ENCODE measurements at places on chromosomes 16 and 17.

DNA sequence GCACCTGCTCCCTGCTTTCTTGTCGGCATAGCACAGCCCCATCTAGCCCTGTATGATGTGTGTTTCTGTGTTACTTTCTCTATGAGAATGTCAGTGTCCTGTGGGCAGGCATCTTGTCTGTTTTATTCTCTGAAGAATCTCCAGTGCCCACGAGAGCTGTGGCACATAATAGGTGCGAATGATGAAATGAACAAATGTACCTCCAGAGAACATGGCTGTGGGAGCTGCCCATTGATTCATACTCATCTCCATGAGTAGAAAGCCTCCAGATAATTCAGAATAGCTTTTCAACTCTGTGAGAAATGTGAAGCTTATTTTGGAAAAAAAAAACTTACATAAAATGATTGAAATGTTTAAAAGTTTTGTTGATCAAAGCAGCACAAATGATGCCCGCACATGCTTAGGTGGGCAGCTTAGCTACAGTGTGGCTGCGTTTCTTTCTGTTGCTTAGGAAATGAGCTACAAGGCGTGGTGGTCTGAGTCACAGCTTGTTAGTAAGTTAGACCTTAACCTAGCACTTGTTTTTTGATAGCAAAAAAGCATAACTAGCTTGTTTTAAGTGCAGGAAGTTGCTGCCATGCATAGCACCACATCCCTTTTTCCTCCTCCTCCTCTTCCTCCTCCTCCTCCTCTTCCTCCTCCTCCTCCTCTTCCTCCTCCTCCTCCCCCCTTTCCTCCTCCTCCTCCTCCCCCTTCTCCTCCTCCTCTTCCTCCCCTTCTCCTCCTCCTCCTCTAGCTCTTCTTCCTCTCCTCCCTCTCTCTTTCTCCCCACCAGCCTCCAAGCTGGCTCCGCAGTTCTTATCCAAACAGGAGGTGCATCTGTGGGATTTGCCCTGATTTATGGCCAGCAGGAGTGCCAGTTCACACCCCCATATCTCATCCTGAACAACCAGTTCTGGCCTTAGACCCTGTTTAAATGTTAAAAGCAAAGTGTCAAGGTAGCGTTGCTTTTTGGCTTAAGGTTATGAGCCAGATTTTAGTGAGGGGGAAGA is 221.5 kb downstream of the IRF8 start:
- DNase-seq: no peak

GRCh38 chr17:75265614-75266315 is 4.1 kb downstream of the MRPS7 start:
- no peak for DNase-seq

DNA sequence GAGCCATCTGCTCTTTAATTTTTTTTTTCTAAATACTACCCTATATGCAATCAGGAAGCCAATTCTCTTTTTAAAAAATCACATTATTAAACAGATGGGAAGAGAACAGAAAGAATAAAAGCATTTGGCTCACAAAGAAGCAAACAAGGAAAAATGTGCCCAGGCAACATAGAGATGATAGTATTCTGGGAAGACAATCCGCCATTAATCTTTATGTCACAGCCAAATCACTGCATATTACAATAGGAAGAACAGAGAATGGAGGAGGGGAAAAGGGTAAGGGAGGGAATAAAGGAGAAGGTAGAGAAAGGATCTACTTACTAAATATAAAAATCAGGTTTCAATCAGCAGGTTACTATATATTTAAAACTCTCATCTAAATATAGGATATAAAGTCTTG is 34.3 kb downstream of the STAT5B start:
- DNase-seq: no peak

GRCh38 chr17:81309140-81309858 is 14.2 kb upstream of the SLC38A10 start:
- DNase-seq: no peak

- DNase-seq: no peak
Measured at GRCh38 chr16:63720848-63721247, 1401.0 kb downstream of the CDH11 start.

GRCh38 chr17:42676424-42677011 is at the start of gene PLEKHH3:
Gene PLEKHH3, minus strand, starts transcription at chr17:42676994. Its CDS starts 431 bp downstream, at chr17:42676563.
- peak; percentile 67 for DNase-seq

GRCh38 chr17:82772026-82772425 is 20.2 kb downstream of the TBCD start:
- no peak for DNase-seq

- no peak for DNase-seq
Measured at GRCh38 chr17:8598913-8599312, 31.6 kb downstream of the MYH10 start.

- DNase-seq: no peak
Measured at GRCh38 chr16:89409161-89409711, 81.1 kb downstream of the ANKRD11 start.

DNA sequence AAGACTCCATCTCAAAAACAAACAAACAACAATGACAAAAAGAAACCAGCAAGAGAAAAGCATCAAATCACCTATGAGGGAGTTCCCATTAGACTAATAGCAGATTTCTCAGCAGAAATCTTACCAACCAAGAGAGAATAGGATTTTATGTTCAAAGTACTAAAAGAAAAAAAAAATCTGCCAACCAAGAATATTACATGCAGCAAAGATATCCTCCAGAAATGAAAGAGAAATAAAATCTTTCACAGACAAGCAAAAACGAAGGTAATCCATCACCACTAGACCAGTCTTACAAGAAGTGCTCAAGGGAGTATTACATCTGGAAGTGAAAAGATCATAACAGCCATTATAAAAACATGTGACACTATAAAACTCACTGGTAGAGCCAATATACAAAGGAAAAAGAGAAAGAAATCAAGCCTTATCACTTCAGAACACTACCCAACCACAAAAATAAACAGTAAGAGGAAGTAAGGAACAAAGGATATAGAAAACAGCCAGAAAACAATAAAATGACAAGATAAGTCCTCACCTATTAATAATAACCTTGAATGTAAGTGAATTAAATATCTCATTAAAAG is 66.3 kb downstream of the STX8 start:
- no peak for DNase-seq

- DNase-seq: no peak
Measured at GRCh38 chr16:17828012-17828411, 357.3 kb upstream of the XYLT1 start.

DNA sequence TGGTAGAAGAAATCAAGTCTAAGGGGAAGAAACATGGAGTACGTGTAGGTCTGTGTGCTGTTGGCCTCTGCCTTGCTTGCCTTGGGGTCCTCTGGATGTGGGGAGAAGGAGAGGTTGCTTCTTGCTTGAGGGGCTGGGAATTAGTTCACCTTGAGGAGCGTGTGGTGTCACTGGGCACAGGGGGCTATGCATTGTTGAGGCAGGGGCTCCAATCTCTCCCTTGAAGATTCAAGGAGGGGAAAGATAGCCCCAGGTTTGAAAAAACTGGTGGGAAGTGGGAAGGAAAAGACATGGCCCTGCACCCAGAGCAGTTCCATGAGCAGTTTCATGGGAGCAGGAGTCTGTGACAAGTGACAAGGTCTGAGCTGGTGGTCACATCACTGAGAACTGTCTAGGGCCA is 103.4 kb downstream of the CYLD start:
- no peak for DNase-seq

GRCh38 chr16:88983771-88984687 is 7.0 kb upstream of the CBFA2T3 start:
- DNase-seq: no peak

GRCh38 chr16:86727632-86728031 is 149.3 kb downstream of the FOXL1 start:
- DNase-seq: no peak

DNA sequence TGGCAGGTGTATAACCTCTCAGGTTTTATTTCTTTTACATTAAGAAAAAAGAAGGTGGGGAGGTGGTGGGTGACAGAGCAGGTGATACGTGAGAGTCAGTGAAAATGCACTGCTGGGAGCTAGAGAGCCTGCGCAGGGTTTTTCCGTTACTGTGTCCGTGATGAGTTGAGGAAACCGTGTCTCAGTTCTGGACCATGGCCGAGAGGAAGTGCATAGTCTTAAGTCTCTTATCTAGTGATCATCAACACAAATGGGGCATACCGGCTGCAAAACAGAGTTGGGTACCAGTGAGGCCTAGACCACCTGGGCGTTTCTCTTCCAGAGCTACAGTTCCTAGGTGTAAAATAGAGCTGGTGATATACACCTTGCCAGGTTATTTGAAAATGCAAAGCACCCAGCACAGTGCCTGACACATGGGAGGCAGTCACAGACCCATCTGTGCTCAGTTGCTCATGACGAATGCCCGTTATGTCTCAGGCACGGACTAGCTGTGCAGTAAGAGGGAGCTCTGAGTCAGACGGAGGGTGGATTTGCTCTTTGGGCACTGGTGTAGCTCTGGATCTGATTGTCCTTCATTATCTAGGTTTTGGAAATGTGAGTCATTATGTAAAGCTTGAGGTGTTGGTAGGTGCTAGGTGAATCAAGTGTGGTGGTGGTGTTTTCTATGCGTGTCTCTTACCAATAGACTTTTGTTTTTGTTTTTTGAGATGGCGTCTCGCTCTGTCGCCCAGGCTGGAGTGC is 60.9 kb downstream of the RPTOR start:
- DNase-seq: no peak

DNA sequence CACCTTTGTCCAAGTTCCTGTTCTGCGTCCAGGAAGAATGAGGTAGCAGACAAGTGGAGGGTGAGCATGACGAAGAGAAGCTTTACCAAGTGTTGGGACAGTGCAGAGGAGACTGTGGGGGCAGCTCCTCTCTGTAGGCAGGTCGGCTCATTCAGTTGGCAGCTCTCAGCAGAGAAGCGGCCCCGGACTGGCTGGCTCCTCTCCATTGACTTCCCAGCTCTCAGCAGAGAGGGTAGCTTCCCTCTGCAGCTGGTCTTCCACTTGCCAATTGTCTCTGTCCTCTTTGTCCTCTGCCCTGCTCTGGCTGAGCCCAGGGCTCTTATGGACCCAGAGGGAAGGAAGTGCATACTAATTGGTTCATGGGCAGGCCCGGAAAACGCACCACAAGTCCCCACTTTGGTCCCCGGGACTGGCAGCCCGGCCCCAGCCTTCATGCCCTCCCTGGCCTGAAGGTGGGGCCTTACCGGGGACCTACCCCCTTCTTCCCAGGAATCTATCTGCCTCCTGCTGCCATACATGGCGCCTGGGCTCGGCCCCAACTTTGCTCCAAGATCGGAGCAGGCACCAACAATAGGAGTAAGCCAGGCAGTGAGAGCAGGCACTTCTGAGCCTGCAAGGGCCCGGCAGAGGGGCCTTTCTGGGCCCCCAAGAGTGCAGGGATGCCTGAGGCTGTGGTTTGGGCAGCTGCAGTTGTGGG is 10.1 kb downstream of the KCTD5 start:
- DNase-seq: no peak

GRCh38 chr16:68985268-68985667 is 120.2 kb upstream of the HAS3 start:
- no peak for DNase-seq

- no peak for DNase-seq
Measured at GRCh38 chr16:87864331-87864989, 4.8 kb downstream of the SLC7A5 start.

DNA sequence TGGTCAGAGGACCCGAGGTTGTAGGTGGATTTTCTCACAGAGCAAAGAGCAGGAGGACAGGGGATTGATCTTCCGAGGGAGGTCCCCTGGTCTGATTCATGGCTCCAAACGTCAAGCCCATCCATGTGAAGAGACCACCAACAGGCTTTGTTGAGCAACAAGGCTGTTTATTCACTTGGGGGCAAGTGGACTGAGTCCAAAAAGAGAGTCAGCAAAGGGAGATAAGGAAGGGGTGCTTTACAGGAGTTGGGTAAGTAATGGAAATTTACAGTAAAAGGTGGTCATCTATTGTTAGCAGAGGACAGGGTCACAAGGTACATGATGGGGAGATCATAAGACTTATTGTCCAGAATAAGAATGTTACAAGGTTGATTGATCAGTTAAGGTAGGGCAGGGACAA is 2285.8 kb downstream of the TP53TG3F start:
- DNase-seq: no peak

- no peak for DNase-seq
Measured at GRCh38 chr17:28328325-28328724, 6.9 kb downstream of the IFT20 start.

GRCh38 chr16:11051879-11052808 is 107.8 kb downstream of the CLEC16A start:
- DNase-seq: no peak

GRCh38 chr17:69096541-69096940 is 35.8 kb upstream of the ABCA9 start:
- DNase-seq: no peak

- no peak for DNase-seq
Measured at GRCh38 chr17:79374807-79375206, 236.0 kb downstream of the RBFOX3 start.

- no peak for DNase-seq
Measured at GRCh38 chr17:50817838-50818237, 17.5 kb upstream of the WFIKKN2 start.

DNA sequence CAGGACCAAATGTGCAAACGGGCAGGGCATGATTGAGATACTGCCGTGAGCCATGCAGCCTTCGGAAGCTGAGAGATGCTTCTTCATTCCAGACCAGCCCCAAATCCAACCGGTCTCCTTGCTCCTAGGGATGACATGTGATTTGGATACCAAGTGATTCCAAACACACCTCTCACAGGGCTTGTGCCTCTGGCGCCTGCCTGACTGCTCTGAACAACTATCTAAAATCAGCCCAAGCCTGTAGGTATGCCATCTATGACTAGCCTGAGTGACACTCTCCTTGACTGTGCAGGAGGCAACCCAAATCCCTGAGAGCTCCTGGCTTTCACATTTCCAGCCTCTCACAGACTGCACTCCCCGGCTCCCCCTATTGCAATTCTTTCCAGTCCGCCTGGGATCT is 20.3 kb downstream of the DYNC1LI2 start:
- DNase-seq: no peak

DNA sequence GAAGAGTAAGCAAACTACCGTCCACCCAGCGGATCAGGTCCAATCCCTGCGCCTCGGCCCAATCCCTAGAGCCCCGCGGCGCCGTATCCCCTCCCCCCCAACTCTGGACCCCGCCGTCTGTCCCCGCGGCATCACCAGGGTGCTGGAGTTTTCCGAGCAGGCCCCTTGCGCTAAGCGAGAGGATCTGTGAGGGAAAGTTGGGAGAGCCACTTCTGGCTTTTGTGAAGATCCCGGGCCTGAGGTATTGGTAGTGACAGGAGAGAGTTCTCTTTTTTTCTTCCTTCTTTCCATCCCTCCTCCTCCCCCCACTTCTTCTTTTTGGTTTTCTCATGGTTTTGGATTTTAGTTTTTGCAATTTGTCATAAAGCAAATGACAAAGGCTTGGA is 3.5 kb upstream of the DLX4 start:
- DNase-seq: no peak

- DNase-seq: no peak
Measured at GRCh38 chr17:42436391-42436790, 13.3 kb upstream of the CAVIN1 start.

All from COR-L47 (cell line).